Foreskin fibroblast (primary cell): ENCODE measurements at places on chromosomes 13 and 19.

GRCh38 chr19:43422689-43423066, 8.0 kb downstream of the TEX101 start:
- no peak for DNase-seq

GRCh38 chr19:58372311-58373133, 8.3 kb downstream of the ZNF837 start:
- DNase-seq, result peak; percentile 39

GRCh38 chr19:56837492-56838023, 3.0 kb downstream of the PEG3 start:
- no peak for DNase-seq

GRCh38 chr19:35986664-35987570, 8.1 kb upstream of the SDHAF1 start:
- DNase-seq, result no peak

DNA sequence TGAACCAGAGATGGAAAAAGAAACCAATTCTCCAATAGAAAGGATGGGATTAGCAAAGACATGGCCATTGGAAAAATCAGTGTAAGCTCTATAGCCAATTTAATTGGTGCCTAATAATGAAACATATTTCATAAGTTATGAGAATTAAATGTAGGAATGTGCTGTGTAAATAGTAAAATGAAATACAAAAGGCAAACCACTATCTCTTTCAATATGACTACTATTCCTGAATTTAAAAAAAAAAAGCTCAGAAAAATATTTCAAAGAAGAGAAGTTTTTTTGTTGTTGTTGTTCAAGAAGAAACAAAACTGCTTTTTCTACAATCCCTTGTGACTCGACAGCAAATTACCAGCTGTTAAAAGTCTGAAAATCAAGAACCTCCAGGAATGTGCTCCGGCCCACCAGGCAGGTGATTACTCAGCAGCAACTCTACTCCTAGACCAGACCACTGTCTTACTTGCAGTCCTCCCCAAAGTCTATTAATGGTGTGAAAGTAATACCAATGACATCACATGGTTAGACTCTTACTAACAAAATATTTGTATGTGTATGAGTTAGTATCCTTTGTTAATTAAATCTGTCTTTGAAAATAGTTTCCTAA, 362.4 kb downstream of the KCTD12 start:
- no peak for DNase-seq

GRCh38 chr19:47713046-47714021, at the start of gene EHD2:
Gene EHD2, plus strand, starts transcription at chr19:47713422. Its CDS starts 3,191 bp downstream, at chr19:47716613.
- DNase-seq, result peak; percentile 78

GRCh38 chr13:113628291-113629270, 29.4 kb downstream of the ATP4B start:
- DNase-seq, result no peak

GRCh38 chr19:40157059-40157458, 34.2 kb upstream of the MAP3K10 start:
- DNase-seq, result no peak

DNA sequence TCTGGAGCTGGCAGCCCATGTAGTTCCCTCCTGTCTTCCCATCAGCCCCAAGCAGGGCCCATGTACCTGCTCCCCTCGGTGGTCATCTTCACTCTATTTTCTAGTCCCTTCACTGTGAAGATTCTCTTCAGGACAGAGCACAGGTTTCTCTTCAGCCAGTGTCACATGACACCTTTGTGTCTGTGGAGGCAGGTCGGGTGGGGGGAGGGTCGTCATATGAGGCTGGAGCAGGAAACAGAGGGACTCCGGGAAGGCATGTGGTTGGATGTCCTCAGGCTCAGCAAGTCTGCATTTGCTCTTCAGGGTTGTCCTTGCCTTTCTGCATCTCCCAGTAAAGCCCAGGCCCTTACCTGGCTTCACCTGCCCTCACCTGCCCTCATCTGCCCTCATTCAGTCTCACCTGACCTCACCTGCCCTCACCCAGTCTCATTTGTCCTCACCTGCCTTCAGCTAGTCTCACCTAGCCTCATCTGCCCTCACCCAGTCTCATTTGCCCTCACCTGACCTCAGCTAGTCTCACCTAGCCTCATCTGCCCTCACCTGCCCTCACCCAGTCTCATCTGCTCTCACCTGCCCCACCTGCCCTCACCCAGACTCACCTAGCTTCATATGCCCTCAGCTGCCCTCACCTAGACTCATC, 120.3 kb downstream of the ZDHHC20 start:
- DNase-seq, result no peak

DNA sequence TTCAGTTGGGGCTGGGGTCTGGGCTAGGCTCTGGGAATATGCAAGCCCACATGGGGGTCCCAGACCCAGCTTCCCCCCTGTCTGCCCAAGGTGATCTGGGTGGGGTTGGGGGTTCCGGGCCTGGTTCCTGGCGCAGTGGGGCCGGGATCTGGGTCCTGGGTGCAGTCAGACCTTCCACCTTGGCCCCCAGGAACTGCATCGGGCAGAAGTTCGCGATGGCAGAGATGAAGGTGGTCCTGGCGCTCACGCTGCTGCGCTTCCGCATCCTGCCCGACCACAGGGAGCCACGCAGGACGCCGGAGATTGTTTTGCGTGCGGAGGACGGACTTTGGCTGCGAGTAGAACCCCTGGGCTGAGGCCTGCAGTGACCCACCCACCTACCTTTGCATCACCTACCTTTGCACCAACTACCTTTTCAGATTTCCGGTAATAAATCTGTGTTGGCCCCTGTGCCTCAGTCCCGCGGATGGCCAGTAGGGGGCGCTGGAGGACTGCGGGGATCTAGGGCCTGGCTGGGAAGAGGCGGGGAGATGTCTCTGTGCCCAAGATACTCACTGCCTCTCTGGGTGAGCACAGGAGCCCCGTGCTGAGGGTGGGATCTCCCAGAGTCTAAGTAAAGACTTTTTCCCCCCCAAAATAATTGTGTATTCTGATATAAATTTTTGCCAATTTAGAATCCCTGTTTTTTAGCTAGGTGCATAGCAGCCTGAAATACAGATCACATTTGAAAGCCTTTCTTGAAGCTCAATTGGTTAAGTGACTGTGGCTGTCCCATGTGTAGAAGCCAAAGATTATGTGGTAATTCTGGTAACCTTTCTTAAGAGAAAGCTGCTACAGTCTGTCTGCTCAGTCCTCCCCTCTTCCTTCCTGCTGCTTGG, 11.5 kb upstream of the CYP4F3 start:
- peak; percentile 10 for DNase-seq

DNA sequence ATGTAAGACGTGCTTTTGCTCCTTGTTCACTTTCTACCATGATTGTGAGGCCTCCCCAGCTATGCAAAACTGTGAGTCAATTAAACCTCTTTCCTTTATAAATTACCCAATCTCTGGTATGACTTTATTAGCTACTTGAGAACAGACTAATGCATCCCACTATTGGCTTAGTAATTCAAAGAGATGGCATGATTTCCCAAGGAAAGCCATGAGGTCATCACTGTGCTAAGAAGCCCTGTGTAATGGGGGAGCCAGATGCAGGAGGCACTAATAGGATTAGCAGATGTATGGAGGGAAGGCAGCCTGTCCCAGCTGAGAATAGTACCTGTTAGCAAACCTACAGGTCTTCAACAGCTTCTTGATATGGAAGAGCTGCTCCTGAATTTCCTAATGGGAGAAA, 38.1 kb downstream of the RUBCNL start:
- peak; percentile 82 for DNase-seq

GRCh38 chr13:69600811-69601210, 506.8 kb upstream of the ATXN8OS start:
- DNase-seq, result no peak

GRCh38 chr19:43777163-43777695, 3.5 kb downstream of the KCNN4 start:
- peak; percentile 44 for DNase-seq
